Stimulated activated CD4-positive, alpha-beta T cell treated with anti-CD3 and anti-CD28 coated beads, Interleukin-15, amount 100 ng/mL, for 24 hours (primary cell): ENCODE measurements at places on chromosomes 6 and 20.

DNA sequence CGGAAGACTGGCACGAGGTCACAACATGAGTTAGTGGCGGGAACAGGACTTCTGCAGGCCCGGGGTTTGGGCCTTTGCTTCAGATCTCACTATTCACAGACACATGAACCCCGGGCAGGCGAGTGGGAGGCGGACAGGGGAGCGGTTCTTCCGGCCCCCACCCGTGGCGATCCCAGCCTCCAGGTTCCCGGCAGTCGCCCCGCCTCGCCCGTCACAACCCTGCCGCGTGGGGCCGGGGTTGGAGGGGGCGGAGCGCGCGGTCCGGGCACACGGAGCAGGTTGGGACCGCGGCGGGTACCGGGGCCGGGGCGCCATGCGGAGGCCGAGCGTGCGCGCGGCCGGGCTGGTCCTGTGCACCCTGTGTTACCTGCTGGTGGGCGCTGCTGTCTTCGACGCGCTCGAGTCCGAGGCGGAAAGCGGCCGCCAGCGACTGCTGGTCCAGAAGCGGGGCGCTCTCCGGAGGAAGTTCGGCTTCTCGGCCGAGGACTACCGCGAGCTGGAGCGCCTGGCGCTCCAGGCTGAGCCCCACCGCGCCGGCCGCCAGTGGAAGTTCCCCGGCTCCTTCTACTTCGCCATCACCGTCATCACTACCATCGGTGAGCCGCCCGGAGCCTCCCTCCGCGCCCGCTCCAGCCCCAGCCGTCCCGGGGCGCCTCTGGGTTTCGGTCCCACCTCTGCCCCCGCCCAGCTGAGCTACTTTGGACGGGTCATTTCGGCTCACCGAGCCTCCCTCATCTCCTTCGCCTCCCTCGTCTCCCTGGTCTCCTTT lies at the start of gene KCNK15:
Gene KCNK15, plus strand, starts transcription at position 268 of the 769 bp plus-strand sequence. Its CDS starts 46 bp downstream, at position 314.
- DNase-seq: peak; percentile 72

- DNase-seq: no peak
Observed at GRCh38 chr6:88983532-88983931, 20.1 kb upstream of the RNGTT start.

DNA sequence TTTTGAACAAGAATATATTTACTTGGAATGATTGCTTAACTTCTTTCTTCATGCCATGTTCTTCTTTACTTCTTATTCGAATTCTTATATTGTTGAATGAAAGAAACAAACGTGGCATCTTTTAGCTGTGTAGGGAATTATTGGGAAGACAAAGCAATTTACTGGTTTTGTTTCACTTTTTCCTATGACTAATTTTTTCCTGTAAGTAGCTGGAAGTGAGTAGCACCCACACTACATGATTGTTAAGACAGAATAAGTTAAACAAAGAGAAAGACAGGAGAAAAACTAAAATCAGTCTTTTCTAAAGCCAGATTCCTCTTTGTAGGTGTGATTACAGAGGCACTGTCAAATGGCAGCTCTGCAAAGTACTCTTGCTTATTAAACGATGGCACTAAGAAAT lies 593.4 kb downstream of the EYS start:
- no peak for DNase-seq

DNA sequence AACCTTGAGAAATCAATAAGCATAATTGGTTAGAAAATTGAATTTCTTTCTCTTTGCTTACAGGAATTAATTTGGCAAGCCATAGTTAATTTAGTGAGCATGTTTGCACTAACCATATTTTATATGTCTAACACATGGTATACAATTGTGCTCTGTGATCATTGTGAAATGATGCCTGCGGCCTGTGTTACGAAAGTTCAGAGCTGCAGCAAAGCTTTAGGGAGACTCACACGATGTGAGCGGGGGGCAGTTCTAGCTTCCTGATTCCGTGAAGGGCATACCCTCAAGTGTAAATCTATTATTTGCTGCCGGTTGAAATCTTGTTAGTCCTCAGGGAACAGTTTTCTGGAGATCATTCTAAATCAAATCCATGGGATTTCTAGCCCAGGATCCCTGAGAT lies 25.5 kb upstream of the ADTRP start:
- no peak for DNase-seq

GRCh38 chr6:120116343-120116742 lies 766.8 kb upstream of the MAN1A1 start:
- no peak for DNase-seq
